ENCODE measurements at places on chromosomes 2 and 18.

- DNase-seq, result no peak
These were observed 234.1 kb downstream of the INSIG2 start for GRCh38 chr2:118322406-118322805.

DNA sequence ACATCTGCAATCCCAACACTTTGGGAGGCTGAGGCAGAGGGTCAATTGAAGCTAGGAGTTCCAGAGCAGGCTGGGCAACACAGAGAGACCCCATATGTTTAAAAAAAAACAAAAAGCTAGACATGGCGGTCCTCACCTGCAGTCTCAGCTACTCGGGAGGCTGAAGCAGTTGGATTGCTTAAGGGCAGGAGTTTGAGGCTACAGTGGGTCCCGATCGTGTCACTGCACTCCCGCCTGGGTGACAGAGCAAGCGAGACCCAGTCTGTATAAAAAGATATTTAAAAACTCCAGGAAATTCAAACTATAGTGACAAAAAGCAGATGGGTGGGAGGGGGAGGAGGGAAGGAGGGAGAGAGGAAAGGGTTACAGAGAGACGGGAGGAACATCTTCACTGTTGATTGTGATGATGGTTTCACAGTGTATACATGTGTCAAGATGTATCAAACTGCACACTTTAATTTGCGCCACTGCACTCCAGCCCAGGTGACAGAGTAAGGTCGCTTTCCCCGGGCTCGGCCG is 942 bp upstream of the ZNF236 start:
- DNase-seq, result no peak

DNA sequence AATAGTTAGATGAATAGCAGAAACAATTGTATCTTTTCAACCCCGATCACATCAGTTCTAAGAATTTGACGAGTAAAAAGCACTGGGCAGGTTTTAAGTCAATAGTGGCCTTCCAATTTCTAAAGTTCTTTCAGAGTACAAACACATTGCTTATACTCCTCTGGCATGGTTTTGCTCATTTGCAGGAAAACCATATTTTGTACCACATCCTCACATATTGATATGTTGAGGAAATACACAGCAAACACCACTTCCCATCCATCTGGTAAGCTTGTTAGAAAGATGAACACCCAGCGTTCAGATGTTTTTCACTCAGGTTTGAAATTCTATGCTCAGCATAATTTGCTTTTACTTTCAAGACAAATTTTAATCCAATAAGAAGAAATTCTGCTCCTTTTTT is 344.6 kb upstream of the ACVR2A start:
- DNase-seq, result no peak

- no peak for DNase-seq
These were observed at the start of gene AQP4 for GRCh38 chr18:26865557-26865956. AQP4 (minus strand) TSS chr18:26865707; CDS start chr18:26865689, 18 bp downstream.

Measured in activated effector memory CD4-positive, alpha-beta T cell treated with anti-CD3 and anti-CD28 coated beads, Interleukin-2, amount 50 U/mL, for 16 hours (primary cell).